ENCODE measurements at places on chromosomes 2 and 18. TPM values are rescaled to one million over a fixed set of nuclear protein-coding genes. Genes with fewer than 3 reads are reported as not detected.

- no peak for DNase-seq
Measured at GRCh38 chr2:48316753-48317750, 212.9 kb upstream of the STON1 start.

DNA sequence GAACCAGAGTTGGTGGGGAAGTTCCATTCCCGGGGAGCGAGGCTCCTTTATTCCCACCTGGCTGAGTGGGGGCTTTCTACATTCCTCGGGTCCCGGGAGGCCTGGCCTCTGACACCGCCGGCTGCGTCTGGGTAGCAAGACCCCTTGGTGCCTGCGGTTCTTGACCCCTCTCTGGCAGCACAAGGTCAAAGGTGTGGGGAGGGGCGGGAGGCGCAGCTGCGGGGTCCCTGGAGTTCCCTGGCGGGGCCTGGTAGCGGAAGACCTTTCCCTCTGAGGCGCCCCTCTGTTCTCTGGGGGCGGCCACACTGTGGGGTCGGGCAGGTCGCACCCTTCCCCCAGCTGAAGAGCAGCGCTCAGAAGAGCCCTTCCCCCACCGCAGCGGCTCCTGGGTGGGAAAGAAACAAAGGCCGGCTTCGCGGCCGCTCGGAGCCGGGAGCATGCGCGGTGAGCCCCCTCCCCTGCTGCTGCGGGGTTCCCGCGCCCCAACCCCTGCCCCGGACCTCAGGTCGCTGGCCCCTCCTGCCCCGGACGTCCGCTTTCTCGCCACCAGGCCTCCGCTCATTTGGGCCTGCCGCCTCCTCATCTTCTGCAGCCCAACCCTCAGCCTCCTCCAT lies 146.3 kb downstream of the ANKRD44 start:
- DNase-seq: no peak

DNA sequence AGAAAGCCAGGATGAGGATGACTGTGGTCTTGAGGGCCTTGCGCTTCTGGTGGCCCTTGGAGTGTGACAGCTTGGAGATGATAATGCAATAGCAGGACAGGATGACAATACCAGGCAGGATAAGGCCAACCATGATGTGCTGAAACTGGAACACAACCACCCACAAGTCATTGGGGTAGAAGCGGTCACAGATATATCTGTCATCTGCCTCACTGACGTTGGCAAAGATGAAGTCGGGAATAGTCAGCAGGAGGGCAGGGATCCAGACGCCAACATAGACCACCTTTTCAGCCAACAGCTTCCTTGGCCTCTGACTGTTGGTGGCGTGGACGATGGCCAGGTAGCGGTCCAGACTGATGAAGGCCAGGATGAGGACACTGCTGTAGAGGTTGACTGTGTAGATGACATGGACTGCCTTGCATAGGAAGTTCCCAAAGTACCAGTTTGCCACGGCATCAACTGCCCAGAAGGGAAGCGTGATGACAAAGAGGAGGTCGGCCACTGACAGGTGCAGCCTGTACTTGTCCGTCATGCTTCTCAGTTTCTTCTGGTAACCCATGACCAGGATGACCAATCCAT lies 2.7 kb downstream of the CXCR4 start:
- no peak for DNase-seq

DNA sequence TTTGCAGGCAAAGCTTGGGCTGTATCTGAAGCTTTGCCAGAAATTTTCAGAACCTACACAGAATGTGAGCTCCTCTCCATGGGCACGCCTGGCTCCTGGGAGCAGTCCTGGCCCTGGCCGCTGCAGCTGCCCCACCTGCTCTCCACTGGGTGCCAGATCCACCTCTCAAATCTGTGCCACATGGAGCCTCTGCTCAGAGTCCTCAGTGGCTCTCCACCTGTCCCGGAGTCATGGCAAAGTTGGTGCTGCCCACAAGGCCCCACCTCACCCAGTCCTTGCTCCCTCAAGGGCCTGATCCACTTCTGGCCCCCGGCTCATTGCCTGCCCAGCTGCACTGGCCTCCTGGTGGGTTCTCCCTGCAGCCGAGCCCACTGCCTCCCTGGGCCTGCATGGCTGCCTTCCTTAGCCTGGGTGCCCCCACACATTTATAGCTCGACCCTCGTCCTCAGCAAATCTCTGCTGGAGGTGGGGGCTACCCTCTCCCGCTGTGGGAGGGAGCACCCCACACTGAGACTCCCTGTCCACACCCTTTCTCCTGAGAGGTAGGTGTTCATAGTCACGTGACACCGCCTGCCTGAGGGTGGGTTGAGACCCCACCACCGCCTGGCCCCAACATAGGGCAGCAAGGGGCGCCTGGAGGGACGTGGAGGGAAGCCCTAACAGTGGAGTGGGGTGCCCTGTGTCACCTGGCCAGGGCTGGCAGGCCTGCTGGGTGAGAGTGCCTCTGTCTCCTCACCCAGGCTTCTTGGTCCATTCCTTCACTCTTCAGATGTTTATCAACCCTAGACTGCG lies 224.1 kb downstream of the SH3RF3 start:
- no peak for DNase-seq

DNA sequence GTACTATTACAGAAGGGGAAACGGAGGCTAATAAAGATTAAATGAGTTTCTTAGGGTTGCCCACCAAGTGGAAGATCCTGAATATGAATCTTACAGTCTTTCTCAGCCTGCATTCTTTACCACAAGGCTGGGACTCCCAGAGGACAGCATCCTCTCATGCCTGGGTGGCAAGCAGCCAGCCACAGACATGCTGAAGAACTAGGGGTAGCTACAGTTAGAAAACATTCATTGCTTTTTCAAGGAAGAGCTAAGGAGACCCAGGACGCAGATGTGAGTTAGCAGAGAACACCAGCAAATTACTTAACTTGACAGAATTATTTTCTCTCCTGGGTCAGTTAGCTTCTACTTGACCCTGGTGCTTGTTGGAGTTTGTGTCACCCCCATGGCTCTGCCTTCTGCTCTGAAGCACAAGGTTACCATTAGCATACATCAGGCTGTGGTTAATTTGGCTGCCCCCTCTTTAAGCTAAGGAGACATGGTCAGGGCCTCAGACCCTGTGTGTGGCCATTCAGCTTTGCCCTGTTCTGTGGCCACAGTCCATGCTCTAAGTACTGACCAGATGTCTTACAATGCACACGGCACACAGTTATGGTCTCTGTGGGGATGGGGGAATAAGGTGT lies 132.3 kb upstream of the TNP1 start:
- no peak for DNase-seq

- no peak for DNase-seq
Measured at GRCh38 chr18:25223899-25224886, 127.8 kb downstream of the ZNF521 start.

DNA sequence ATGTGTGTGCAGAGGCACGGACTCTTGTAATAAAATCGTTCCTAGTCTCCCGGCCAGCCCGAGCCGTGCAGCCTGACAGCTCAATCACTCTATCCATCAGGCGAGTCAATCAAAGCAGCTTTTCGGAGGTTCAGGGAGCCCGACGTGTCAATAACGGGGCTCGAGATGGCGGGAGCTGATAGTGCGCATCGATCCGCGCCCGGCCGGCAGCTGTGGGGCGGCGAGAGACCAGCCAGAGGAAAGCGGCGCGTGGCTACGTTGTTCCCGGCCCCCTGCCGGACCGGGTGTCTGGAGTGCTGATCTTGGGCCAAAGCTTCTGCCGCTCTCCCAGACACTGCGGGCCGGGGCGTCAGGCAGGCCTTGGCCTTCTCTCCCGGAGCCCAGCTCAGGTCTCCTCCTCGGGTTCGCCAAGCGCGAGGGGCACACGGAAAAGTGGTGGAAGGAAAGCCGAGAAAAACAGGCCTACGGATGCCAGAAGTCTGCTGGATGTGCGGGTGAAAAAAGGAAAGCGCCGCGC lies 2.4 kb downstream of the EN1 start:
- DNase-seq: no peak

GRCh38 chr18:22403950-22404349 lies 13.8 kb downstream of the CTAGE1 start:
- DNase-seq: no peak

- no peak for DNase-seq
Measured at GRCh38 chr2:218360453-218360852, 3.8 kb downstream of the CATIP start.

GRCh38 chr2:197604117-197604860 lies 71.1 kb downstream of the RFTN2 start:
- DNase-seq: no peak

DNA sequence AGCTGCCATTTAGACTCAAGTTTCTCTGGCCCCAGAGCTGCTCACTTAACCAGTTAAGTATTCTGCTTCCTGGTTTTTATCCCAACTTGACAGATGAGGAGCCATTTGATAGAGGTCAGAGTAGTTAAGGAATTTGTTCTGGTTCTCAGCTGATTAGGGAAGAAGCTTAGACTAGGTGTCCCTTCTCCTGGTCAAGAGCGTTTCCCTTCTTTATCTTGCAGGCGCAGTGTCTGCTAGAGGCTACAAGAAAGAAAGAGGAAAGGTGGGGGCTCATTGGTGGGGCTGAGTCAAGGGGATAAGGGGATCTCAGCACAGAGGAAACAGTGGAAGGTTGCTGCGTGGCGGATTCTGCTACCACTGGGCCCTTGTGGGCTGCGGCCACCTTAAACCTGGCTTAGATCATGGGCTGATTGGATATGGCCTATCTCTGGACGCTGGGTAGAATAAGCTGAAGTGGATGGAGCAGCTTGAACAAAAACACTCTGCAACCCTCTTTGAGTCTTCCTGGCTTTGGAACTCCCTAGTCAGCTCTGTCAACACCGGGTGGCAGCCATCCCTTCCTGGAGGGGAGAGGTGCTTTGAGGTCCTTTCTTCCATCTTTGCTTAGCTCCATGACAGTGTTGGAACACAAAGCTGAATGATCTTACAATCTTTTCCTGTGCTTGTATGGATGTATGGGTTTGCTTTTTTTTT lies 70.8 kb downstream of the QPCT start:
- DNase-seq: no peak

GRCh38 chr2:38788306-38788705 lies 10.3 kb downstream of the GEMIN6 start:
- no peak for DNase-seq

DNA sequence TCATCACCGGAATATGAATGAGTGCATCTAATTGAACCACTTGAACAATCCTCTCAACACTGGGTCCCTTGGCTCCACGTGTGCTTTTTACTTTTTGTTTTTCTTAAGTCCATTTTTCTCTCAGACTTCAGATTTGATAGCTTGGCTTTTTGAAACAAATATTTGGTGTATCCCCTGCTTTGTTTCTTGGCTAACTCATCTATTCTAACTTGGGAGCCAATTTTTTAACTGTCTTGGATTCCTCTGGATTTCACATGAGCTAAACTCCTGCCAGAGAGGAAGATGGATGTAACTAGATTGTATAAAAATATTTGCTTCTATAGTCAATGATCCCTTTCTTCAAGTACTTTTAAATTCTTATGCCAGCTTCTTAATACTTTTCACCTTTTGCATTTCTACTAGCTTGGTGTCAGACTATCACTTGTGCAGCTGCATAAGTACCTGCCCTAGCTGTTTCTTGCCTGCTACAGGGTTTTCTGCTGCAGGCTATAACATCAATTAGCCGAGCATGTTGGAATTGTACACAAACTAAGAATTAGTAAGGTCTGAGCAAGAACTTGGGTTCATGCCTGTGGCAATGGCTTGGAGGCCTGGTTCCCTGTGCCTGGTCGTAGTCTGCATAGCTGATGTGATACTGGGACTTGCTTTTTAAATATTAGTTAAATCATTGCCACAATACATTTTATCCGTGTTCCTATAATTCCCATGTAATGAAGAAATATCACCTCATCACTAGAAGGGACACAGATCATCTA lies 281.5 kb downstream of the EN1 start:
- no peak for DNase-seq

DNA sequence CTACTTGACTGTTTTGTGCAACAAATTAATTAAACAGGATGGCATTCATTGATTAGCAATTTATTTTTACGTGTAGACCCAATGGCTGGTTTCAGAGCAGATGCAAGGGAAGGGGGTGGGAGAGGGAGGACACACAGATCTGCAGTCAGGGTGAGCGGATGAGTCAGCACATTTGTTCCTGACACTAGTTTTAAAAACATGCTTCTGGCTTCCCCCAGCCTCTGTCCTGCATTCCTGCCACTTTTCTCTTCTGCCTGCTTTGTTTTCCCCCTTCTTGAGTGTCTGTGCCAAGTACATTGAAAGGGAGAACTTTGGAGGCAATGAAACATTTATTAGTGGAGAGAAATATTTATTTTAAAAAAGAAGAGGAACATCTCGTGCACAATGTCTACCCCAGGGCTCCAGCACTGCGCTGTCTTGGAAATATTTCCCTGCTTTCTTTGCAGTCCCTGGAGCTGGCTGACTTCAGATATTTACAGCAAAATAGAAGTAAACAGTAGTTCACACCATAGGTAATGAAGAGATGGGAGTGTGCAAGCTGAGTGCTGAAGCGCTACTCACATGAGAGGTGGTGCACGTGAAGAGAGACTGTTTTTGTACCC lies 52.2 kb downstream of the NRP2 start:
- no peak for DNase-seq

DNA sequence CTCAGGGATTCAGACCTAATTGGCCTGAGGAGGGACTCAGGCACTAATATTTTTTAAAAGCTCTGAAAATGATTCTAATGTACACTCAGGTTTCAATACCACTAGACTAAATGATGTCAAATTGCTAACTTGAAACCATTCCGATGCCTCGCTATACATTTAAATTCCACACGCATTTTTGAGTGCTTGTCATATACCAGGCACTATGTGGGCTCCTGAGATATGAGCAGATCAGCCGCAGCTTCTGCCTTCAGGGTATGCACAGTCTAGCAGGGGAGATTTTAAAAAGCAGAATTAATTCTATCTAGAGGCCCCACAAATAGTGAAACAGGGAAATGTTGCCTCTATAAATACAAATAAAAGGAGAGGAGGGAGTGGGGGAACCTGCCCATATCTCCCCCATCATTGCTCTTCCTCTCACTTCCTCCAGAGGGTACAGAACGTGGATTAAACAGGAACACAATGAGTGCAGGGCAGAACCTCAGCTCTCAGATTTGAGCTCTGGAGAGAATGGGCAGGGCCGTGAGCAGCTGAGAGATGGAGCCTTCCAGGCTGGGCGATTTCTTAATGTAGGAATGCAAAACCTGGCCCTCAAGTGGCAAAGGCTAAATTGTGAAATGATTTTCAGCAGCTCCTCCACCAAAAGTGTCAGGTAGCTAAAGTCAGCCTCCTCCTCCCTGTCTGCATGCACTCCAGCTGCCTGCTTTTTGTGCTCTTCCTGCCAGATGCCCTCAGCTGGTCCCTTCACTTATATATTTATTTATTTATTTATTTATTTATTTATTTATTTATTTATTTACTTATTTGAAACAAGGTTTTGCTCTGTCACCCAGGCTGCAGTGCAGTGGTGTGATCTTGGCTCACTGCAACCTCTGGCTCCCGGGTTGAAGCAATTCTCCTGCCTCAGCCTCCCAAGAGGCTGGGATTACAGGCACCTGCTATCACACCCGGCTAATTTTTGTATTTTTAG lies 24.6 kb upstream of the LBH start:
- DNase-seq: no peak

- DNase-seq: no peak
Measured at GRCh38 chr2:113282747-113283533, 4.2 kb upstream of the PAX8 start.

Gene KLHL41
- total RNA-seq: not detected

Gene CSRNP3
- not detected for total RNA-seq

Gene MDH1
- 176 TPM for total RNA-seq

Gene ALPP
- total RNA-seq: not detected

Gene CROCC2
- not detected for total RNA-seq

Gene ATP8B1
- total RNA-seq: not detected

Gene EFEMP1
- total RNA-seq: not detected

All from activated CD4-positive, alpha-beta T cell treated with anti-CD3 and anti-CD28 coated beads, Interleukin-2, amount 10 ng/mL, durations not matched to agents 7 days and 5 days (primary cell).